ENCODE measurements at places on chromosomes 11 and 22.
A peak's percentile ranks its signal among the peaks of the same experiment; 100 is the strongest.

DNA sequence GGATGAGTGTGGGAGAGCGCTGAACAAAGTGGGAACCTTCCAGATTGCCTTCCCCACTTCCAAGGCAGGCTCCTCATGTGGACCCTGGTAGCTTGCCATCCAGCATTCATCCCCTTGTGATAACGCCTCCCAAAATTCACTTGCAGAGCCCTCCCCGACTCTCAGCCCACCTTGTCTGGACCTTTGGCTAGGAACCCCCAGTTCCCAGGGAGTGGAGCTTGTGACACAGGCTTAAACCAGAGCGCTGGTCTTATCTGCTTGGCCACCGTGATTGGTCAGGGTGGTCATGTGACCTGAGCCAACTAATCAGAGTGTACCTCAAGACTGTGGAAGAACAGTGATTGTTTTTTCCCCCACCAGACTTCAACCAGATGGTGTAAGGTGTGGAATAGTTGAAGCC is 9.6 kb upstream of the SLC35C1 start:
- no peak for DNase-seq

DNA sequence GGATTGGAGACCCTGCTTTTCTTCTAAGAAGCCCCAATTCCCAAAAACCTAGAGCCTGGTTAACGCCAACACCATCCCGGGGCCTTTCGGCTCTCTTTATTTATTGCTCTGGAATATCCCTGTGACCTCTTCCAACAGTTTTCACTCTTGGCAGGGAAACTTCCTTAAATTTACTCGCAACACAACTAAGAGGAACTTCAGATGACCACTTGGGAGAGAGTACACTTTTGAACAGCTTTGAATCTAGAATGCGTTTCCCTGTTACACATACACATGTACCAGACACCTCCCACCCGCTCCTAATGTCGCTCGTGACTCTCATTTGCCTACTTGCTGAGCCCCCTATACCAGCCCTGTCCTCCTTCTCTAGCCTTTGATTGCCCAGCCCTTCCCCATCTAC is 19.4 kb downstream of the TUBA8 start:
- DNase-seq: no peak

DNA sequence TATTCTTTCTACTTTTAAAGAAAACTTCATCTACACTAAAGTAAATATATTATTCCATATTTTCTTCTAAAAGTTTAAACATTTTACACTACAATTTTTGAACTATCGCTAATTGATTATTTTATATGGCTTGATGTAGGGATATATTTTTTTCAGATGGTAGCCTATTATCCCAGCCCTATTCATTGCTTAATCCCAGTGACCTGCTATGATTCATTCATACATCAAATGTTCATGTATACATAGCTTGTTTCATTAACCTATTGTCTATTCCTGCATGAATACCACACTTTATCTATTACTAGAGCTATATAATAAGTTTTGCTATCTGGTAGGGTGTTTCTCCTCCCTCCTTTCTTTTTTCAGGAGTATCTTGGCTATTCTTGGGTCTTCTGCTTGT is 5.0 kb upstream of the ROBO4 start:
- DNase-seq: no peak

DNA sequence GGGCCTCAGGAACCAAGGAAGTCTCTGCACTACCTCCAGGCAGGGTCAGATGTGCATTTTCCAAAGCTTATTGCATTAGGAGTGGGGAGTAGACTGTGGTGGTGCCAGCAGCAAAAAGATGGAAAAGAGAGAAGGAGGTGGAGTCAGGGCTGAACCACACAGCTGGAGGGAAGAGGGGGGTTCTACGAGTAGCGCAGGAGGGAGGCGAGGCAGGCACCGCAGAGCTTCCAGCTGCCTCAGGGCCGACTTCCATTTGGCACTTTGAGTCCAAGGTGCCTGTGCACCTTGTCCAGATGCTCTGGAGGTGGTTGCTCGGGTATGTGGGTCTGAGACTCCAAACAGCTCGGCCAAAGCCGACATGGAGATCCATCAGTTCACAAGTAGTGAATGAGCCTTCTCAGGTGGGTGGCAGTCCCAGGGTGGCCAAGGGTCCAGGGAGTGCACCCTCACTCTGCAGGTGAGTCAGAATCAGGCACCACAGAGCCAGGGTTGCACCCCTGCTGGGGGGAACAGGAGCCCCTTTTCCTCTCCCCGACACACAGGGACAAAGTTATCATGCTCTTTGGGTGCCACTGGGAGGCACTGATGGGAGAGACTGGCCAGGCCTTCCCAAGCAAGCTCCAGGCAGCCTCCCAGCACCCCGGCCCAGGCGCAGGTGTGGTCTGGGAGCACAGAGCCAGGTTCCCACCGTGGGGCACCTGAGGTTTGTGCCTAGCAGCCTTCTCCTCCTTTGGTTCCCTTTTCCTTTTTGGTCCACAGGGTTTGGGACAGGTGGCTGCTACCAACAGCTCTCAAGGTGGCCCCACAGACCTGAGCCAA is 30.2 kb downstream of the GGT5 start:
- DNase-seq: no peak

GRCh38 chr11:104772806-104773241 is 125.4 kb downstream of the CASP12 start:
- DNase-seq: peak; percentile 82

GRCh38 chr11:134369656-134370525 is 38.1 kb downstream of the GLB1L2 start:
- DNase-seq: no peak

- DNase-seq: no peak
Observed at GRCh38 chr11:12276831-12277475, 100.4 kb upstream of the PARVA start.

DNA sequence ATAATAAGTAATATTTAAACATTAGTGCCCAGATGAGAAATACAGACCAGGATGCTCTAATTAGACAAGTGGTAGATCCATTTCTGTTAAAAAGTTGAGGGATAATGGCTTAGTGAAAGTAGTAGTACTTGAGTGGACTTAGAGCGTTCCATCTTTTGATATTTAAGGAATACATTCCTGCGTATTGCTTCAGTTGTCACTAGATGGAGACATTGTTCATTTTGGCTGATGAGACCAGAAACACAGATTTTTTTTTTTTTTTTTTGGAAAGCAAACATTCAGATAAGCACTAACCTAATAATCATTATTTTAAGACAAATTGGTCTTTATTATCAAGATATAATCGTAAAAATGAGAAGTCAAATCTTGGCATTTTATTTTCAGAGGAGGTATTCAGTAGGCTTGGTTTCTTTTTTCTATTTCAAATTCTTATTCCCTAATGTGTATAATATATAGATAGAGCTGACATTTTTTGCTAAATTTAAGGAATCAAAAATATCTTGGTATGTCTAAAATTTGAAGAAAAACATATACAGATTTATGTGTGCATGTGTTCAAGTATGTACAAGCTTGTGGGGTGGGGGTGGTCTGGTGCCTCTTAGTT is 92.9 kb downstream of the DYNC2H1 start:
- peak; percentile 14 for DNase-seq

- no peak for DNase-seq
Observed at GRCh38 chr22:48899523-48900326, 927.9 kb downstream of the BRD1 start.

DNA sequence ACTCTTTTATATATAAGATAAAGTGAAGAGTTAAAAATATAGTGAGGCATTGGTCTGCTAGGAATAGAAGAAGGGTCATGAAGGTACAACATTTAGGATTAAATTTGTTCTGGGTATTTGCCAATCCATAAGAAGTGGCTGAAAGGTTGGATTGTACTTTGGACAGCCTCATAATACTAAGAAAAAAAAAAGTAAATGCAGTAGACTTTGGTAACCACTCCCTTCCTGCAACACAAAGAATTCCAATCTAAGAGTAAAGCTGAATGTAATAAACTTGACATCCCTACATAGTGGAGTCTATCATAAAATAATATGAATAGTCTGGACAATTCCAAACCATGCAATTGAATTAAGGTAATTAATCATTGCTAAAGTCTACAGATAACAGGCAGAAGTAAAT is 2294.4 kb downstream of the LRRC4C start:
- DNase-seq: no peak

DNA sequence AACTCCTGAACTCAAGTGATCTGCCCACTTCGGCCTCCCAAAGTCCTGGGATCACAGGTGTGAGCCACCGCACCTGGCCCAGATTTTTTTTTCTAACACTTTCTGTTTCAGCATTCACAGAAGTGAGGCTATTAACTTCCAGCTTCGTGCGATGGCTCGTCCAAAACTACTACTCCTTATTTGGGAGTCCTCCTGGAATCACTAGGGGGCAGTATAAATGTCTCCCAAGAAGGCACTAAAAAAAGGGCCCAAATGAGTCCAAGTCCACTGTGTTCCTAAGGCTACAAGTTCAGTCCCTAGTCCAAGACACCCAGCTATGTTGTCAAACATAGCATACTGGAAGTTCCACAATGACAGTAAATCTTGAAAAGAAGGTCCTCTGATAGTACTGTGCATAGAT is 63.2 kb upstream of the BIRC3 start:
- no peak for DNase-seq

DNA sequence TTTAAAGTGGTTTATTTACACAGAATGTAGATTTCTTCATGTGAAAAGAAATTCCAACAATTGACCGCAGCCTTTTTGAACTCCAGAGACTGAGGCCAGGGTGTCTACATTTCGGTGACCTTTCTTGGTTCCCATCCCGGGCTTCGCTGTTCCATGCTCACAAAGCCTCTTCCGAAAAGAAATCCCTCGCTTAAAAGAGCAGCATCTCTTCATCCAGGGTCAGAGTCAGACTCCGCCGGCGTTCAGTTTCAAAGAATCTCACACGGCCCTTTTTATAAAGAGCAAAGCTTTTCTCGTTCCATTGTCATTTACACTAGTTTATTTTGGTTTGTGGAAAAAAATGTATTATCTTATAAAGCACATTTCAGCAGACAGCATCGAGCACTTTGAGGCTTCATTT is 530.6 kb upstream of the B3GAT1 start:
- no peak for DNase-seq

GRCh38 chr11:13358596-13359270 is 81.1 kb downstream of the BMAL1 start:
- DNase-seq: peak; percentile 5

DNA sequence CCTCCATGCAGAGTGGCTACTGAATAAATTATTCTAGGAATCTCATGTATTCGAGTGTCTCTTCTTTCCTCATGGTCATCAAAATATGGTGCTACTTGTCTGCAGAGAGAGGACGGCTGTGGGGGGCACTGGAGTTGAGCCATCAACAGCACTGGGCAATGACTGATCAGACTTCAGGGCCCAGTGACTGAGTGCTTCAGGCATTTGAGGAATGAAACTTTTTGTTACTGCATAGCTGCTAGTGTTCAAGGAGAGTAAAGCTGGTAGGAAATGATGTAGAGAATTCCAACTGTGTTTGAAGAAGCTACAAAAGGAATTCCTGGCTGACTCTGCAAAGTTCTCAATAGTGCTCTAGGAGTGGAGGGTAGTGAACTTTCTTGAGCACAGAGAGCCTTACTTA is 277.7 kb downstream of the CADM1 start:
- no peak for DNase-seq
